ENCODE measurements at places on chromosomes 5 and 9.

DNA sequence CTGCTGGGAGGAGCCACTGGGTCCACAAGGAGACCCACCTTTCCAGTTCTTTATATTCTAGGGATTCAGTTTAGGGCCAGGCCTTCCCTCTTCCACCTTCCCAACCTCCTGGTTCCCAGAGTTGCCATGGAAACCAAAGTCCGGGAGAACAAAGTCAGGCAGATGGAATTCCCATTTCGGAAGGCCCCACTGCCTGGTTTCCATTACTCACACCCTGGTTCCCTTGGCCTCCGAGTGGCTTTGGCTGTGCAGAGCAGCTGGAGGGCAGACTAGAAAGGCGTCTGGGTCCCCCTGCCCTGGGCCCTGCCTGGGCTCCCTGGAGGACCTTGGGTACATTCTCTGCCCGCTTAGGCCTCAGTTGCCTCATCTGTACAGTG is 136.1 kb downstream of the RGS3 start:
- DNase-seq: no peak

DNA sequence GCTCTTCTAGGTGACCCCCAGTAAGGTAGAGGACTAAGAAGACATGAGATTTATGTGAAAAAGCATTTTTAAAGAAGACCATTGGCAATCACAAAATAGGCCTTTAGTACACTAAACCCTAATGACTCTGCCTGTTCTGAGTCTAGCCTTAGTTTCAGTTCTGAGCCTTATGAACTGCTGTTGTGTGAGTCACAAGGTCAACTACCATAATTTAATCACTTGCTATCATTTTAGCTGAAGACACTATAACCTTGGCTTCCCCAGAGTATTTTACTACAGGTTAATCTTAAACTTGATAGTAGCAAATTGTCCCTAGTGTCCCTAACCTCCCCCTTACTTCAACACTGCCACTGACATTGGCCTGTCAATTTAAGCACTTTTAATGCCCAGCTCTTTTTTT is 34.4 kb downstream of the APC start:
- DNase-seq: no peak

DNA sequence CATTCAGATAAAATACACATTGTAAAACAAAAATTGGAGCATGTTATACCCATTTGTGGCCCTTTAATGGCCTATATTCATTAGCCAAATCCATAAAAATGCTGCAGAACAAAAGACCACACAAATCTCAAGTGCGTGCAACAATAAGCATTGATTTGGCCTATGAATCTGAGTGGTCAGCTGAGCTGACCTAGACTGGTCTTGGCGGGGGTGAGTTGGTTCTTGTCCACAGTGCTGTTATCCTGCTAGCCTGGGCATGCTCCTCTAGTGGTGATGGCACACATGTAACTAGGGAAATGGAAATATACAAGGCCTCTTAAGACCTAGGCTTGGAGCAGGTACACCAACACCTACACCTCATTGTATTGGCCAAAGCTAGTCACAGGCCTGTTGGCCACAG is 122.2 kb upstream of the TBCA start:
- no peak for DNase-seq

DNA sequence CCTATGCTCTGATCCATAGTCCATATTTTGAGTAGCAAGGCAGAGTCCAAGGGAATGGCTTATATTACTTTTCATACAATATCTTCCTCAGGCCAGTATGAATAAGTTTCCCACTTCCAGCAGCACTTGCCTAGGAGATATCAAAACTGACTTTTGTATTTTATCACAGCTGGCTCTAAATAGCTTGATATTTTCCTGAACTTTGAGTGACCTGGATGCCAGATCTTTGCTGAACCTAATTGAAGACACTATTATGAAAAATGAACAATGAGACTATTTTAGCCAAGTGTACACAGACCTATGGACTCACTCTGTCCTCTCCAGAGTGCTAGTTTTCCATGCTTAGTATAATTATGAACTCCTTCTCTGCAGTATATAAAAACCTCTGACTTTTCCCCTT is 475.6 kb upstream of the PTGER4 start:
- DNase-seq: no peak

DNA sequence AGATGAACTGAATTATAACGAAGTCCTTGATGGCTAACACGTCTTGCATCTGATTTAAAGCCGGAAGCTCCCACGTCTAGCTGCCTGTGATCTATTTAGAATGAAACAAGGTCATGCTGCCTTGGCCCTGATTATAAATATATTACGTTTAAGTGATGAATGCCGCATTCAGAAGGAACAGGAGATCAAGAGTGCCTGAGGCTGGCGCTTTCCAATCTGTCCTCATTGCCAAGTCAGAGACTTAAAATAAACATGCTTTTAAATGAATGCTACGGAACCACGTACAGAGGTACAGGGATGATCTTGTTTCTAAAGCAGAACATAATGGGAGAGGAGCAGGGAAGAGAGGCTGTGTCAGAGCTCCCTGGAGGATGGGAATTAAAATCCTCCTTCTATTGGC is 292.8 kb downstream of the TLE1 start:
- no peak for DNase-seq

- DNase-seq: no peak
Observed at GRCh38 chr5:35030426-35031100, 17.2 kb downstream of the AGXT2 start.

DNA sequence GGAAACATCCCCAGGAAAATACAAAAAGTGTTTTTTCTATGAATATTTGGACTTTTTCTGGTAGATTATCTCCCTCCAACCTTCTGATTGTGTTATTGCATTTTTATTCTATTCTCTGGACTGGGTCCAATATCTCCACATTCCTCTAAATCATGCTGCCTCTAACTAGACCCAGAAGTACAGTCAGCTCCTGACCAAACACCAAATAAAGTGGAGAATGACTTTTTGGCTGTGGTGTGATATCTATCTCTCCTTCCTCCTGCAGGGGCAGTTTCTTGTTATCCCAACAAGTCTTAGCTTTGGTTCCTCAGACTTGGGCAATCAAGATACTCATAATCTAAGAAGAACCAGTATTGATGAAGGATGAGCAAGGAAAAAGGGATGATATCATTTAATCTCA is 3.2 kb upstream of the RAI14 start:
- no peak for DNase-seq

GRCh38 chr9:133779081-133779480 is 40.9 kb upstream of the SARDH start:
- no peak for DNase-seq

GRCh38 chr9:111036946-111037345 is 1.3 kb downstream of the LPAR1 start:
- no peak for DNase-seq

Data from HL-60 (cell line).